Dermis microvascular lymphatic vessel endothelial cell (primary cell): ENCODE measurements at places on chromosomes 2 and 18. TPM values are rescaled to one million over a fixed set of nuclear protein-coding genes. Genes with fewer than 3 reads are reported as not detected.

Gene REG3G
- not detected in 2 replicates for total RNA-seq

Gene CCDC74B
- total RNA-seq = 0.51 and 0.64 TPM in 2 replicates

Gene LAMA1
- total RNA-seq = 0.13 and 0.25 TPM in 2 replicates

Gene ITGA4
- total RNA-seq = 0.25 and 0.90 TPM in 2 replicates

Gene GGCX
- 27.3 and 40.0 TPM in 2 replicates for total RNA-seq

Gene IGFBP5
- 0.25 and 0.64 TPM in 2 replicates for total RNA-seq

Gene GPBAR1
- total RNA-seq = 0.13 TPM in 1 of 2 replicates, not detected in the other

Gene KCNG2
- 0.26 and 2.4 TPM in 2 replicates for total RNA-seq

Gene GPN1
- 32.1 TPM in 2 replicates for total RNA-seq

Gene COQ10B
- 20.5 and 27.8 TPM in 2 replicates for total RNA-seq

Gene CAPN10
- total RNA-seq = 20.4 and 22.6 TPM in 2 replicates

Gene RFTN2
- total RNA-seq = 9.8 and 10.6 TPM in 2 replicates

Gene RBMS1
- total RNA-seq = 55.1 and 78.1 TPM in 2 replicates

Gene KATNAL2
- 0.25 and 0.64 TPM in 2 replicates for total RNA-seq

Gene GBX2
- total RNA-seq = 0.51 and 0.90 TPM in 2 replicates

Gene PRPF40A
- 88.6 and 95.6 TPM in 2 replicates for total RNA-seq

Gene STK17B
- total RNA-seq = 5.4 and 8.3 TPM in 2 replicates

Gene CYP27C1
- under 0.01 TPM in 1 of 2 replicates, not detected in the other for total RNA-seq

Gene KCNK3
- total RNA-seq = not detected in 2 replicates

Gene G6PC2
- not detected in 2 replicates for total RNA-seq

Gene GPR155
- 0.77 and 1.4 TPM in 2 replicates for total RNA-seq

Gene HAAO
- total RNA-seq = not detected in 2 replicates

Gene ZNF521
- 66.4 and 151 TPM in 2 replicates for total RNA-seq

Gene BOLA3
- total RNA-seq = 12.1 and 19.4 TPM in 2 replicates

Gene KCNJ13
- total RNA-seq = not detected in 2 replicates

Gene BBS5
- 1.4 and 1.6 TPM in 2 replicates for total RNA-seq

Gene TSPYL6
- total RNA-seq = not detected in 2 replicates

Gene LBX2
- total RNA-seq = 0.39 and 0.51 TPM in 2 replicates

Gene PFN4
- total RNA-seq = 0.26 and 0.51 TPM in 2 replicates
